ENCODE measurements at places on chromosomes 4 and X.

GRCh38 chr4:34158878-34159277 lies 2085.4 kb downstream of the ARAP2 start:
- no peak for DNase-seq

DNA sequence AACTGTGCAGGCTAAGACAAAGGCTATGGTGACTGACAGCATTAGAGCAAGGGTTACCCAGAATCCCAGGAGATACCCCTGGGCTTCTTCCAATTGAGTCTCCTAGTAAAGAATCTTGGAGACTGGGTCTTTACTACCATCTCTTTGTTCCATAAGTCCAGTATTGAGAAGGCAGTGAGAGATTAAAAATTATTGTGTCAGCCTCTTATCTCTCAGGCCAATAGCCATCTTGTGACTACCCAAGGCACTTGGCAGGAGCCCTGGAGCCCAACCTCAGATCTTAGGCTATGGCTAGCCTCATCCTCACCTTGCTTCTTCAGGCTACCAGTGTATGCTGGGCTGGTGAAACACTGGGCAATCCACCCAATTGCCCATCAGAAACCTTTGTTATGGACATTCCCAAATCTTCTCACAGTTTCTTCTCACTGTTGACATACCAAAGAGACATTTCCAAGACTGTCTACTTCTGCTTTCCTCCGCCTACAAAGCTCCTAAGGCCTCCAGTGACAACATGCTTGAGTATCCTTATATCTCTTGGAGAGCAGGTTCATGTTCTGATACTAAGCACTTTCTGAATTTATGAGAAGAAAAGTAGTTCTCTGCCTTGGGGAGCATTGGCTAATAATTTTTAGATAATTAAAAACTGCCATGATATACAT lies 76.3 kb upstream of the STIM2 start:
- DNase-seq = no peak

DNA sequence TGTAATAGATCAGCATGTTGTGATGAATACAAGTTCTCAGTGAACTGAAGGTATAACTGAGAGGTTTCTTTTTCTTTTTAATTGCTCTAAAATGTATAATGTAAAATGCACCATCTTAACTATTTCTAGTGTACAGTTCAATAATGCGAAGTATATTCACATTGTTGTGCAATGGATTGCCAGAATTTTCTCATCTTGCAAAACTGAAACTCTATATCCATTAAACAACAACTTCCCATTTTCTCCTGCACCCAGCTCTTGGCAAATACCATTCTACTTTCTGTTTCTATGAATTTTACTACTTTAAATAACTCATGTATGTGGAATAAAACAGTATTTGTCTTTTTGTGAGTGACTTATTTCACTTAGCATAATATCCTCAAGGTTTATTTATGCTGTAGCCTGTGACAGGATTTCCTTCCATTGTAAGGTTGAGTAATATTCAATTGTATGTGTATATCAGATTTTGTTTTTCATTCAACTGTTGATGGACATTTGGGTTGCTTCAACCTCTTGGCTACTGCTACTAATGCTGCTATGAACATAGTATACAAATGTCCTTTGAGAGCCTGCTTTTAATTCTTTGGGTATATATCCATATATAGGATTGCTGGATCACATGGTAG lies 53.5 kb upstream of the NPFFR2 start:
- DNase-seq = no peak

DNA sequence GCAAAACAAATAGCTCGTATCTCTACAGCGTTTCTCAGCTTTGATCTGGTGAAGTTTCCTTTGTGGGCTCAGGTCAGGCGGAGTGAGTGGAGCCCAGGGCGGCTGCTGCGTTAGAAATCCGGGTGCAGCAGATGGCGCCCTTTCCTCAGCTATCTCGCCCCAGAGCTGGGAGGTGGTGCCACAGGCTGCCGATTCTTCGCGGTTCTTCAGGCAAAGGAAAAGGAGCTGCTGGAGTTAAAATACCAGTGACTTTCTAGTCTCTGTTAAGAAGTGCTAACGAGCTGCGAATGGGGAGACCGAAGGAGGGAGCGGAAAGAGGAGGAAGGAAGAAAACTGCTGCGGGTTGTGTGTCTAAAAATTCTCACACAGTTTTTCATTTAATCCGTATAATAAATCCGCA lies 114.6 kb downstream of the CPE start:
- peak; percentile 53 for DNase-seq

- no peak for DNase-seq
Observed at GRCh38 chr4:7691061-7691460, 248.6 kb downstream of the AFAP1 start.
